Left lobe of liver (tissue), 2 donors: ENCODE measurements at places on chromosomes 7 and 10. TPM values are rescaled to one million over a fixed set of nuclear protein-coding genes. Genes with fewer than 3 reads are reported as not detected.

Gene GRM3
- total RNA-seq = not detected

Gene HKDC1
- 0.65 TPM for total RNA-seq

Gene STAG3
- 3.1 TPM for total RNA-seq

Gene TWIST1
- total RNA-seq = not detected

Gene NUTM2A
- total RNA-seq = 1.1 TPM

Gene MRLN
- total RNA-seq = not detected

Gene WNT8B
- not detected for total RNA-seq

Gene MSMB
- total RNA-seq = not detected

Gene CELF2
- 2.6 TPM for total RNA-seq

Gene CTNNA3
- total RNA-seq = 1.5 TPM

Gene NEUROG3
- total RNA-seq = not detected

Gene PRRT4
- total RNA-seq = not detected

Gene CNNM1
- 0.08 TPM for total RNA-seq

Gene STX1A
- total RNA-seq = 2.9 TPM

Gene SHLD2
- 26.7 TPM for total RNA-seq

Gene INPP5A
- total RNA-seq = 18.3 TPM

Gene GIMAP7
- 4.4 TPM for total RNA-seq

Gene EBF3
- total RNA-seq = not detected

Gene PDE1C
- 0.03 TPM for total RNA-seq

Gene CFAP70
- total RNA-seq = 2.8 TPM

Gene VPS50
- 11.6 TPM for total RNA-seq

Gene SPDYE8
- not detected for total RNA-seq

Gene MEOX2
- 0.18 TPM for total RNA-seq

Gene PRLHR
- not detected for total RNA-seq

Gene SPDYE11
- total RNA-seq = not detected

Gene IFIT3
- total RNA-seq = 8.7 TPM

Gene ZNF488
- total RNA-seq = 0.08 TPM

Gene SPRN
- total RNA-seq = 0.18 TPM

Gene SLC26A5
- 0.33 TPM for total RNA-seq

Gene KIAA1549
- total RNA-seq = 0.53 TPM

Gene PSD
- 7.0 TPM for total RNA-seq

Gene CADPS2
- total RNA-seq = 13.2 TPM

Gene SHTN1
- 25.8 TPM for total RNA-seq

Gene FAM107B
- total RNA-seq = 67.2 TPM

Gene OR13A1
- total RNA-seq = not detected

Gene CYP26C1
- total RNA-seq = 0.08 TPM

Gene GIMAP8
- 4.4 TPM for total RNA-seq

Gene SEMA4G
- 80.4 TPM for total RNA-seq

Gene SNX8
- 12.2 TPM for total RNA-seq
